Tongue (tissue), 3 donors: ENCODE measurements at places on chromosomes 3 and 15.

DNA sequence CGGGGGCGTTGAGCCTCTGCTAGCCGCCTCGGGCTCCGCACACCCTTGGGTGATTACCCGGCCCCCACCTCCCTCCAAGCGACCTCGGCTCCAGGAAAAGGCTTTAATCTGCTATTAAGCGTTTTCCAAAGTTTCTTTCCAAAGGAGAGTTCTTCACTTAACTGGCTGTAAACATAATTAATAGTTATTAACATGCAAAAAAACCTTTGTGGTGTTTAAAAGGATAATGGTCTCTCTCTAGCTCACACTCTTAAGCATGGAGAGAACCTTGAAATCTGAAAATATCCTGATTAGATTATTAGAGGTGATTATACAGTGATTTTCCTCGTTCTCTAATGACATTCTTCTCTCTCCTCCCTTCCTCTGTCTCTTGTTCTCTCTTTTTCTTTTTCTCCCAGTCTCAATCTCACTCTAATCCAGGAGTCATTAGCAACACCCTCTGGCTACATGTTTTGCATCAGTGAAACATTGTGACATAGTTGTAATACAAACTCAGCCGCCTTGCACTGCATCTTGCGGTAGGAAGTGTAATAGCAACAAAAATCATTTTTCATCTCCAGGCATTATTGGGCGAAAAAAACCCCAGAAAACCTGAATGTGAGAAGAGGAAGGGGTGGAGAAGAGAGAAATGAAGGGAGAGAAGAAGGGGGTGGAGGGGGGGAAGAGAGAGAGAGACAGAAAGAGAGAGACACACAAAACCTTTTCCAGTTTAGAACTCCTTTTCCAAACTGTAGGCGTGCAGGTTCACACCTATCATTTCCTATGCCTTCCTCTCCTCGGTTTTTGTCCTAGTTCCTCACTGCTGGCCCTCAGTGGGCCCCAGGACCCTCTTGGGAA, 24.4 kb downstream of the NR2F2 start:
- DNase-seq: peak; percentile 77

DNA sequence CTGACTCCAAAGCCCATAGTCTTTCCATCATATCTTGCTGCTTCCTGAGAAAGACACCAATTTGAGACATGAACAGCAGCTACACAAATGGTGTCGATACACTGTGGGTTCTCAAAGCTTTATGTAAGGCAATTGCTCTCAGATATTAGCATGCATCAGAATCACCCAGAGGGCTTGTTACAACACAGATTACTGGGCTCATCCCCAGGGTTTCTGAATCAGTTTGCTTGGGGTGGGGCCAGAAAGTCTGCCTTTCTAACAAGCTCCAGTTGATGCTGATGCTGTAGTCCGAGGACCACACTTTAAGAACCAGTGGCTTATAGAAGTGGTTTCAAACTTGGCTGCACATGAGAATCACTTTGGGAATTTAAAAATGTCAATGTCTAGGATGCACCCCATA, 86.5 kb downstream of the SEMA6D start:
- DNase-seq: no peak

DNA sequence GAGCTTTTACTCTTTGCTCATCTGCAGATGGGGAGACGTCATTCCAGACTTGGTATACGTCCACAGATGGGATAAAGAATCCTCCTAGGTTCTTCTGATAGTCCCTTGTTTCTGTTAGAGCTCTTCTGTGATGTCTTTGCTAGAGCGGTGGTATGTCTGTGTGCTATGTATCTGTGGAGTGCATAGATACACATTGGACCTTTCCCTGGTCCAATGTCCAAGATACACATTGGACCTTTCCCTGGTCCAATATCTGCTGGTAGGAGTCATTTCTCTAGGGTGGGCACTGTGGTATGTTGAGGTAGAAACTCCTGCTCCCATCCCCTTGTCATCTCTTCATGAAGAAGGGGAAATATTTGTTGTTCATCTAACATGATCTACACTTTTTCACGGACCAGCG, 47.5 kb upstream of the LPP start:
- DNase-seq: no peak

DNA sequence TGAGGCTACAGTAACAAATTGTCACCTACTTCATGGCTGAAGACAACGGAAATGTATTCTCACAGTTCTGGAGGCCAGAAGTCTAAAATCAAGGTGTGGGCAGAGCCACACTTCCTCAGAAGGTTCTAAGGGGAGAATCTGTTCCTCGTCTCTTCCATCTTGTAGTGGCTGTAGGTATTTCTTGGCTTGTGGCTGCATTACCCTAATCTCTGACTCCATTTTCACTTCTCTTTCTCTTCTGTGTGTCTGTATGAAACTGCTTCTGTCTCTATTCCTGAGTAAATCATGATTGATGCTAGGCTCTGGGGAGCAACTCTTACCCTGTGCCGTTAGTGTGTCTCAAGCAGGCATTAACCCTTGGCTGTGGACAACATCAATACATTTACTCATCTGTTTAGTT, 164.7 kb downstream of the SQOR start:
- DNase-seq: no peak

GRCh38 chr3:171122240-171122639, 95.7 kb upstream of the SLC2A2 start:
- DNase-seq: no peak

DNA sequence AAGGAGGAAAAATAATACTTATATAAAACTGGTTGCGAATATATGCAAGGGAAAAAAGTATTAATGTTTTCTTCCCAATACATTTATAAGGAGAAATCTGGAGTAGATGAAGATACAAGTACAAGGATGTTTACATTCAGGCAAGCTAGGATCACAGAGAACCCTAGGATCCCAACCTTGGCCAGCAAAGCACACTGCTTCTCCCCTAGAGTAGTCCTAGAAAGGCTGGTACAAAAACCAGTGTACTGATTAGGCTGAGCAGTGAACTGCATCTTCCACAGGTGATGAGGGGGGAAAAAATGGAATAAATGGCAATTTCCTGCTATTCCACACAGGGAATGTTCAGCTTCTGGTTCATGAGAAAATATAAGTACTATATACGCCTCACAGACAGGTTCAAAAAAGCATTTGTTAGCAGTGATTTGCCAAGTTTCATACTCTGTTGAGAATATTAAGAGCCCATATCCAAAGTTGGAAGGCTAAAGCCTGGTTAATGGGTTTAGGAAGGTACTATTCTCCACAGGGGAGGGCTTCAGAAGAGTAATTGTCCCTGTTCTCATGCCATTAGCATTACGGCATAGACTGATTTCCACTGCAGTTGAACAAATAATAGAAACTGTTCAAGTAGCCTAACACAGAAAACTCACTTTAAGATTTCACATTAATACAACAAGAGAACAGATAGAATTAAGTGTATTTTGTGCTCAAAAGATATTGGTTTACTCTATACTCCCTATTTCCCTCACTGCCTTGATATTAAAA, 10.4 kb upstream of the NMB start:
- DNase-seq: no peak

DNA sequence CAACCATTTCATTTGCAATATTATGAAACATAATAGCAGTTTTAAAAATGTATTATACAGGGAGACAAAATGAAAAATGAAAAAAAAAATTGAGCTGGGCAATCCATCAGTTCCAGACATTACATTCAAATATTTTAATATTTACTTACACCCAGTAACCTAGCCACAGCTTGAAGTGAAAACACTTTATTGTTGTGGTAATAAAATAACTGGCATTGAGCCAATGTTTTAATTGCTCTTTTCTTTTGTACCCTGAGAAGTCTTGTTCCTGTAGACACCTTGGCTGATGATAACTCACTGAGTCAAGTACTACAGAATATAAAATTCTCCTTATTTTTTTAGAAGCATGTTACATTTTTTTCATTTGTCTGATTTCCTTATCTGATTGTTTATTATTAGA, 180.6 kb downstream of the ROBO1 start:
- no peak for DNase-seq

GRCh38 chr3:182201456-182202168, 489.9 kb downstream of the SOX2 start:
- peak; percentile 59 for DNase-seq

DNA sequence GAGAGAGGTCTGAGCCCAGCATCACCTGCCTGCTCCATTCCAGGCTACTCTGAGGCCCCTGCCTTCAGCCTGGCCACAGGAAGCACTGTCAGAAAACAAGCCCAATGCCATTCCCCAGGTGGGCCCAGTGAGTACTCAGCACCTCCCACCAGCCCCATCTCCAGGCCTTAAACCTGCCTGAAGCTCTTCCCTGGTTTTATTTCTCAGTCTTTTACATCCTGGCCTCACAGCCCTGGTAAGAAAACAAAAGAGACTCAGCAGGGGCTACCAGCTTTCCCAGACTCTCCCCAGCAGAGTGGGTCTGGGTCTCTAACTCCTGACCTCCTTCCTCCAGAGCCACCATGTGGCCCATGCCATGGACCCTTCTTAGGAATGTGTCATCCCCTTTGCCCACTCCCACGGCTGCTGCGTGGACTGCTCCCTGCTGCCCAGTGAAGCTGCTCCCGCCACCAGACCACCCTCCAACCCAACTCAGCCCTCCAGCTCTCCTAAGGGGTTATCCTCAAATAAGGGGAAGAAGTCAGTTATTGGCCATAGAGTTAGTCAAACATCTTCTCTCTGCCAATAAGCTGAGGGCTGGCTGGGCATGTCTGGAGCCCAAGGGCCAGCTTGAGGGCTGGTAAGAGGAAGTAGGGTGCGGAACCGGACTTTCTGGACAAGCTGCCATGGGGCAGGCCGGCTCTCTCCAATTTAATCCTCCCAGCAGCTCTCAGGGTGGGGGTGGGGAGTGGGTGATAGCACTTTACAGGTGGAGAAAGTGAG, 116.7 kb upstream of the LINGO1 start:
- no peak for DNase-seq

- DNase-seq: no peak
Measured at GRCh38 chr3:143812481-143812880, 35.8 kb downstream of the SLC9A9 start.

DNA sequence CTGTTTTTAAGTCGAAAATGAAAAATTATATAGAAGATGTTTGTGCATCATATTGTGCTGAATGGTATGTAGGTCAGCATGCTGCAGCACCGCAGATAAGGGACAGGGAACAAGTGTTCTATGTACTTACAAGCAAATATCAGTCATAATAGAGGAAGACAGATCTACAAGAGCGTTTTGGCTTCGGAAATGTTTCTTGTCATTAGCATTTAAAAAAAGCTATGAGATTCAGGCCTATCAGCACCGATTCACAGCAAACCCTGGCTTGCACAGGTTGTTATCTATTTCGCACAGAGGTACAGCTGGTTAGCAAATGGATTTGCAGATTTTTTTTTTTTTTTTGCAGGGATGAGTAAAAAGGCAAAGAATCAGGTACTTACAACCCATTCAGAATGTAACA, 204.2 kb upstream of the TBC1D5 start:
- no peak for DNase-seq

DNA sequence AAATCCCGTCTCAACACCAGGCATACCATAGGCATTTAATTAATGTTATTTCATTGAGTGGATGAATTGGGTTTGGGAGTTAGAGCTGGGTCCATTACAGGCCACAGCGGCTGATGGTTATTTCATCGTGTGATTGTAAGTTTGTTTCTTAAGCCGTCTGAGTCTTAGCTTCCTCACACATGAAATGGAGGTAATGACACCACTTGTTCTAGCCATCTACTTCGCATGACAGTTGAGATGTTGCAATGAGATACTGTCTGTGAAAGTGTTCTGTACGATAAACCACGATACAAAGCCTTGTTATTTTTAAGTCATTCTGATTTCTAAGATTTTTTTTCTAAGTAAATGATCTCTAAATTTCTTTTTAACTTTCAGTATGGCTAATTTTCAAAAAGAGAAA, 8.6 kb upstream of the TP63 start:
- DNase-seq: no peak

GRCh38 chr3:19202303-19202702, 54.0 kb downstream of the KCNH8 start:
- DNase-seq: peak; percentile 51

- no peak for DNase-seq
Measured at GRCh38 chr3:100209948-100210771, 50.6 kb upstream of the TBC1D23 start.

GRCh38 chr3:128395500-128396162, 71.1 kb downstream of the DNAJB8 start:
- peak; percentile 78 for DNase-seq

GRCh38 chr15:101394654-101395053, 94.9 kb downstream of the PCSK6 start:
- no peak for DNase-seq

DNA sequence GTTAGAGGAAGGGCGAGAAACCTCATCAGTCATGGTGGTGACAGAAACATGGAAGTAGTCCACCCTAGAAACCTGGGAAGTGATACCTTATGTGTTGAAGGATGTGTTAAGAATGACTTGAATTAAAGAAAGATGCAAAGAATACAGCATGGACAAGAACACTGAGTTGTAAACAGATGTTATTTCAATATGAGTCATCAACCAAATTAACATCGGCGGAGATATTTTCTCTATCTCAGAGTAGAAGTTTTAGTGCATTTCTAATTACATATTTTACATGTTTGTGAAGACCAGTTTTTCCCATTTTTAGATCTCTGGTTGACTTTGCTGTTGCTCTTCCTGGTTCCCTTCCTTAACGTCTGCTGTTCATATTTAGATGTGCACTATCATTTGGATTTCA, 268.8 kb upstream of the TBL1XR1 start:
- DNase-seq: no peak

DNA sequence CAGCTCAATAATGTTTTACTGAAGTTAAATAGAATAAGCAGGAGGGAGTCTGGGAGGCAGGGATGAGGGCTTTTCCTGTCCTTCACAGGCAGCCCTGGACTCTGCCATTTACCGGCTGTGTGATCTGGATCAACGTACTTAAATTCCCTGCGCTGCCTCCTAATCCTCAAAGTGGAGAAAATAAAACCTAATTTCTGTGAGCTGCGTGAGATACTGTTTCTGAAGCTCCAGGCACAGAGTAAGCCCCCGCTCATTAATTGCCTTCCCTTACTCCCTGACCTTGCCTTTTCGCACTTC, 278 bp upstream of the PDIA5 start:
- DNase-seq: no peak
